ENCODE measurements at places on chromosomes 7 and 10. TPM values are rescaled to one million over a fixed set of nuclear protein-coding genes. Genes with fewer than 3 reads are reported as not detected.

DNA sequence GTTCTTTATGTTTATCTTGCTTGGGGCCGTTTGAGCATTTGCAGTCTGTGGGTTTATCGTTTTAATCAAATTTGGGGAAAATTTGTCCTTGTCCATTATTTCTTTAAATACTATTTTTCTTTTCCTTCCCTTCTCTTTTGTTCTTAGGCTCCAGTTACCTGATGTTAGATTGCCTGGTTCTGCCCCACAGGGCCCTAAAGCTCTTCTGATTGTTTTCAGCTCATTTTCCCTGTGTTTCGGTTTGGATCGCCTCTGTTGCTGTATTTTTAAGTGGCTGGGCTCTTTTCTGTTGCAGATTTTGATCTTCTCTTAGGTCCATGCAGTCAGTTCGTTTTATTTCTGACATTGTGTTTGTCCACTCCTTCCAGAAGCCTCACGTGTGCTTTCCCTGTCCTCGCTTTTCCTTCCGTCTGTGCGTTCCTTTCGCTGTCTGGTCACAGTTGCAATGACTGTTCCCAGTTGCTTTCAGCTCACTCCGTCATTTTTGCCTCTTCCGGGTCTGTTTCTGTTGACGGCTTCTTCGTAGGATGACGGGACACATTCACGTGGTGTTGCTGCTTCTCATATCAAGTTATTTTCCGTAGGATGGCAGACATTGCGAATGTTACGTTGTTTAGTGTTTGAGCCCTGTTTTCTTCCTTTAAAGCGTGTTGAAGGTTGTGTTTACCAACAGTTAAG is 111.4 kb downstream of the INPP5A start:
- DNase-seq = no peak

Gene MYO3A
- 7.9 TPM for polyA plus RNA-seq

DNA sequence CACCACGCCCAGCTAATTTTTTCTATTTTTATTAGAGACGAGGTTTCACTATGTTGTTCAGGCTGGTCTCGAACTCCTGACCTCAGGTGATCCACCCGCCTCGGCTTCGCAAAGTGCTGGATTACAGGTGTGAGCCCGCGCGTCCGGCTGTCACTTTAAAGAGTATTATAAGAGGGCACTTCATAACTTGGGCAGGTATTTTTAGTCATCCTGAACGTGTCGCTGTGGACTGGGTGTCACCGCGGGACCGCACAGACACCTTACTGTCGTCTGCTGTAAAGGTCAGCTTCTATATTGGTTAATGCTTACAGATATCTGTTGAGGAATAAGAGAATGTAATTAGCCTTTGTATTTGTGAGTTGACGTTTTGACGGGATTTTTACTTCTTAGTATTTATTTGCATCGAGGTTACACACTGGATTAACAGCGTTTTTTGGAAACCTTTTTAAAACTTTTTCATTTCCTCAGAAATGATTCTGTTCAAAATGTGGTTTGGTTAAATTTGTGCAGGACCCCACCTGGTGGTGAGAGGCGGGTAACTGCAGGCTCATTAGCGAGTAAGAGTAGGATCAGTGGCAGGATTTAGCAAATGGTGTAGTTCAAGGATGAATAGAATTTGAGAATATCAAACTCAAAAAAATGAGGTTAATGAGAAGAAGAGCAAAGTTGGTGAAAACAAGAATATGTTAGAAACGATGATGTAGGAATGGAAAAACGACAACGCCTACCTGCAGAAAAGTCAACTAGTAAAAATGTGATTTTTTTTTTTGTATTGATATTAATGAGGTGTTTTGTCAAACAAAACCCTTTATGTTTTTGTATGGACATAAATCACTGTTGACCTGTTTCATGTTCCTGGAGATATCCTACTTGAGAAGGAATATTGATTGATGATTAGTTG is 3.2 kb downstream of the DNAJB6 start:
- peak; percentile 66 for DNase-seq

- DNase-seq = no peak
Observed at GRCh38 chr7:8201846-8202441, 60.0 kb downstream of the ICA1 start.

Gene TMEM254
- polyA plus RNA-seq = 63.5 TPM
